ENCODE measurements at places on chromosomes 2 and 18.

- DNase-seq, result no peak
These were observed 56.8 kb downstream of the SRD5A2 start for GRCh38 chr2:31523871-31524492.

- DNase-seq, result no peak
These were observed 41.8 kb downstream of the FAM210A start for GRCh38 chr18:13684546-13684945.

- DNase-seq, result no peak
These were observed 12.0 kb upstream of the DDX1 start for GRCh38 chr2:15579641-15580040.

DNA sequence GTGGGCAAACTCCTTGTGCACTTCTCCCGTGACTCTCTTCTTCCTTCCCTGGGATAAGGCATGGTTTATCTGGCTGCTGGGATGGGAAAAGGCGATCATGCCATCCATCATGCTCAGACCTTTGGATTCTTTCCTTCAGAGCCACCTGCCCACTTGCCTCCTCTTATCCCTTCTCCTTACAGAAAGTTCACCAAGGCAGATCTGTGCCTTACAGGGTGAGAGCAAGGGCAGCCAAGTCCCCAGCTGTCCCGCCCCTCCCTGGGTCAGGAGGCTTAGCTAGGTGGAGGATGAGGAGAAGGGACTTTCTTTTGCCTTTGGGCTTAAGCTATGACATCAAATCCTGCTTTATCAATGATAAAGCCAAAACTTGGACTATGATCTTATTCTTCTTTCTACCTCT, 47.6 kb downstream of the KCNE4 start:
- DNase-seq, result no peak

GRCh38 chr18:24628326-24628725, 167.9 kb downstream of the HRH4 start:
- DNase-seq, result no peak

DNA sequence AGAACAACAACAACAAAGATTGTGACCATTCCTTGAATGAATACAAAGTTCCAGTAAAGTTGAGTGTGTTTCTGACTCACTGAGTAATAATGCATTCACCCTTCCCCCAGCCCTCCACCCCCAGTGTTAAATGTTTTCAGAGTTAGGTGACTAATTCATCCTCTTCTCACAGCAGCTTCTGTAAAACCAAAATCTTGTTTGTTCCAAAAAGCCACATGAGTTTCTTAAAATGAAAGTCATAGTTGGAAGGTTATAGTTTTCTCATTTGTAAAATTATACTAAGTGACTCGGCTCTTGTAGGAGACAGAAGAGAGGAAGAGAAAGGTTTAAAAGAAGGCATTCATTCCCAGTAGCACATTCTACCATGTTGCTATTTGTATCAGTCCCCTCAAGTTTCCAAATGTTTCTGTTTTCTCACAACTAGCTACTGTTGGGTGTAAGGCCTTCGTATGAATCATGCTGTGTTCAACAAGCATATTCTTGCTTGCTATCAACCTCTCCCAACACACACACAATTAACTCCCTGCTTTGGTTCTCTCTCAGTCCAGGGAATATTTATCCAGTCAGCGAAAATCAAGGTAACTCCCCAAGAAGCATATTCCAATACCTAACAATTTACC, 75.3 kb downstream of the MBD2 start:
- no peak for DNase-seq

DNA sequence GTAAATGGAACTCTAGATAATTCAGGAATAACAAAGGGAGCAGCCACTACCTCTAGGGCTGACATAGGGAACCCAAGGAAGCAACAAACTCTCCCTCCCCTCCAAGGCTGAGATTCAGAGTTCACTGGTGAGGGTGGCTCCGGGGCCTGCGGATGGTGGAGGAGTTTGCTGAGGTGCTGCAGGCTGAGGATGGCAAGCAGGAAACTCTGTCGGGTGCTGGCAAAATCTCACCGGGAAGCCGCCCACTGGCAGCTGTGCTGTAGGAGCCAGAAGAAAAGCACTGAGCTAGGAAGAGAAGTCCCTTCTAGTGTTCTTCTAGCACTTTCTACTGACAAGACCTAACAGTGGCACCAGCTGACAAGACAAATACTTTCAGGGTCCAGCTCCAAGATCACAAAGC, 12.5 kb upstream of the HAAO start:
- DNase-seq, result no peak

GRCh38 chr18:69935319-69936190, 12.1 kb downstream of the CD226 start:
- DNase-seq, result no peak

GRCh38 chr2:28365158-28365557, 27.5 kb upstream of the FOSL2 start:
- DNase-seq, result no peak

DNA sequence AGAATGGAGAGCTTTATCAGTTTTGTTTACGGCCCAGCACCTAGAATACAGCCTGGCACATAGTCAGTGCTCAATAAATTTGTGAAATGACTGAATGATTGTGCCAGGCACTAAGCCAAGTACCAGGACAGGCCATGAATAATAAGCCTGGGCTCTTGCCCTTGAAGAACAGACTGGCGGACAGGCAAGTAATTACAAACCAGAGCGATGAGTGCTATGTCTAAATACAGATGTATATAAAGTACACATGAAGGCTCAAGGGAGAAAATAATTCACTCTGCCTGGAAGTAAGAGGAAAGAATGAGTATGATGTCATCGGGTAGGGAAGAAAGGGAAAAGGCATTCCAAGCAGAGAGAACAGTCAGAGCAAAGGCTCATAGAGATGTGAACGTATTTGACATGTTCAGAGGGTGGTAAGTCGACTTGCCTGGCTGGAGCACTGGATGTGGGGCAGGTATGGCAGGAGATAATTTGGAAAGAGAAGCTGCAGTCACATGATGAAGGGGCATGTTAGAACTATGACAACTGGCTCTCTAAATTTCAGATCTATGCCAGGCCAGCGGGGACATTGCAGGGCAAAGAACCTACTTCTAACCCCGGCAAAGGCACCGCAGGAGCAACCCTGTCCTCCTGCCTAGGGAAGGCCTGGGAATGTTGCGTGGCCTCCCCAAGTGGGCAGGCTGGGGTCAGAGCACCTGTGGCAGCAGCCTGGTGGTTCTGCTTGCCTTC, 119.1 kb upstream of the STPG4 start:
- DNase-seq, result no peak

GRCh38 chr2:1440581-1440980, 27.3 kb downstream of the TPO start:
- no peak for DNase-seq

DNA sequence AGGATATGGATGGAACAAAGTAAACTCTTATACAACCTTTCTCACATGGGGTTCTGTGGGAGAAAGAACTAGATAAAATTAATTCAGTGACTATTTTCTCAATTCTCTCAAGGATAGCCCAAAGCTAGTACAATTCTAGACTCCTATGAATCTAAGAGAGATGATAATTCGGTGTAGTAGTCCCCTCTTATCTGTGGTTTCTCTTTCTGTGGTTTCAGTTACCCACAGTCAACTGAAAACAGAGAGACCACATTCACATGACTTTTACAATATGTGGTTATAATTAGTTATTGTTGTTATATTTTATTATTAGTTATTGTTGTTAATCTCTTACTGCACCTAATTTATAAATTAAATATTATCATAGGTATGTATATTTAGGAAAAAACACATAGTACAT, 53.5 kb upstream of the C2orf15 start:
- no peak for DNase-seq

DNA sequence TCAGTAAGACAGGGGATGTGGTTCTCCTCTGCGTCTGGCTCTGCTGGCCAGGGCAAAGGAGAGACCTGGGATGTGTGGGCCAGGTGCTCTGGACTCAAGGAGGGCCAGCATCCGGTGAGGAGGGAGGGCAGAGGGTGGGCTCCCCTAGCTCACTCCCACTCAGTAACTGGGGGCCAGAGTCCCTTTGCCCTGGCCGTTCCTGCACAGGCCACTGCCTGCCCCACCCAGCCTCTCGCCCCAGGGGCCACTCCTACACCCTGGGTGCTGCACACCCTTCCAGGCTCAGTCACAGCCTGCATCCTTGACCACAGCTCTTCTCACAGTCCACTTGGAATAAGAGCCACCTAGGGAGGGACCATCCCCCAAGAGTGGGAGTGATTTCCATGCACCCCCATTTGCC, 41.0 kb downstream of the SNED1 start:
- no peak for DNase-seq

GRCh38 chr18:48563027-48563426, 24.2 kb downstream of the CTIF start:
- DNase-seq, result no peak

- DNase-seq, result no peak
These were observed 74.7 kb downstream of the TNFRSF11A start for GRCh38 chr18:62399781-62400308.

DNA sequence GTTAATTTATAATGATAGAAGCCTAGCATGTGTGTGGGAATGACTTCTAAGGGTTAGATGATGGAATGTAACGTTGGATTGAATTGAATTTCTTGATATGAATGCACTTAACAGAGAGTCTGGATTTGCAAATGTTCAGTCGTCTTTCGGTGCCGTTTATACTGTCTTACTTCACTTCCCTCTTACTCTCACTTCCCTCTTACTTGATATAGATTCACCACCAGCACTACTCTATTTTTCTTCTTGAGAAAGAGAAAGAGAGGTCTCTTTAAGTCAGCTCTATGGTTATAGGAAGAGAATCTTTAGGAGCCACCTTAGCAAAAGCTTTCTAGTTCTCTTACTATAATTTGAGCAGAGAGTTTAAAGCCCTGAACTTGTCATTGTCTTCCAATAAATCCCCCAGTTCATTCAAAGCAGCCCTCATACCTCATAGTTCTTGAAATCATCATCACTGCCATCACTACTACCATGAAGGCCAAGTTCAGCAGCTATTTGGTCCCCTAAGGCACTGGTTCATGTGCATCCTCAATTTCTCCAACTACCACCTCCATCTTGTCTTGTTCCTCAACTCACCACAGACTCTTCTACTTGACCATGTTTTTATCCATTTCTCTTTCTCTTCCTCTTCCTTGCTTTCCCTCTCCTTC, 501.7 kb upstream of the TCF4 start:
- DNase-seq, result no peak

DNA sequence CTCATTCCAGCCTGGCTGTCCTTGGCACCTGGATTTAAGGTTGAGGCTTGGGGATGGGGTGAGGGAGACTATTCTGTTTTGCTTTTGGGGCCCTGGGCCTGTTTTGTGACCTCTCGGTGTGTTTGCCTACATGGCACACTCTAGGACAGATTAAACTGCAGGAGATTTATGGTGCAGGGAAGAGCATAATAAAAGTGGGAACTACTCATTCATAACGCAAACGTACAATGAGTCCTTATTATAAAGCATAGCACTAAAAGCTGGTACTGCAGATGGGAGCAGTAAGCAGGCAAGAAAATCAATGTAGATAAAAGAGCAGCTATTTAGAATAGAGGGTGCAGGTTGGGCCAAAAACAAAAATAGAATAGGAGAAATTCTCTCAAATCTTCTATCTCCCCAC, 238.4 kb downstream of the ACTR3 start:
- DNase-seq, result no peak

DNA sequence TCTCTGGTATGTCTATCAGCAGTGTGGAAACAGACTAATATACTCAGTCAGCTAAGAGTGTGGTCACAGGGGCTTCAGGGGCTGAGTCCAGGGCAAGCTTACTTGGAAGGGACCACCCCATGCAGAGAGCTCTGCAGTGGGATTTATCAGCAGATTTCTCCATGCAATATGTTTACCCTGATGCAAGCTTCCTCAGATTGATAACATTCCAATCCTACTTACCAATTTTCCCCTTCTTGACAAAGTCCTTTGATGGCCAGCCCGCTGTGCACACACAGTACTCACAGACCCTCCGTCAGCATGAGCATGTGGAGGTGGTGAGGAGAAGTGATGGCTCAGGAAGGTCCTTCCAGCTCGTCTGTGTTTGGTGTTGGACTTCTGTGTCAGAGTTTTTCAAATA, 51.8 kb downstream of the SH3RF3 start:
- DNase-seq, result no peak

- DNase-seq, result no peak
These were observed 14.3 kb upstream of the CD28 start for GRCh38 chr2:203692031-203692710.

- no peak for DNase-seq
These were observed 91.1 kb upstream of the EPC2 start for GRCh38 chr2:148553332-148553887.

DNA sequence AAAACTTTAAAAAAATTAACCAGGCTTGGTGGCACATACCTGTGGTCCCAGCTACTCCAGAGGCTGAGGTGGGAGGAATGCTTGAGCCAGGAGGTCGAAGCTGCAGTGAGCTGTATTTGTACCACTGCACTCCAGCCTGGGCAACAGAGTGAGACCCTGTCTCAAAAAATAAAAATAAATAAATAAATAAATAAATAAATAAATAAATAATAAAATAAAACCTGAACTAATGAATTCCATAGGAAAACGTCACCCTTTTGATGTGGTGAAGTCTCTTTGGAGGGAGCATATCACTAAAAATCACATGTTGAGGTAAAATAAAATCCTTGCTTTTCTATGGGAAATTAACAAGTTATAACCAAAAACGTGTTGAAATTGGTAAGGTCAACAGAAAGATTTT, 29.6 kb upstream of the ITGAV start:
- no peak for DNase-seq

DNA sequence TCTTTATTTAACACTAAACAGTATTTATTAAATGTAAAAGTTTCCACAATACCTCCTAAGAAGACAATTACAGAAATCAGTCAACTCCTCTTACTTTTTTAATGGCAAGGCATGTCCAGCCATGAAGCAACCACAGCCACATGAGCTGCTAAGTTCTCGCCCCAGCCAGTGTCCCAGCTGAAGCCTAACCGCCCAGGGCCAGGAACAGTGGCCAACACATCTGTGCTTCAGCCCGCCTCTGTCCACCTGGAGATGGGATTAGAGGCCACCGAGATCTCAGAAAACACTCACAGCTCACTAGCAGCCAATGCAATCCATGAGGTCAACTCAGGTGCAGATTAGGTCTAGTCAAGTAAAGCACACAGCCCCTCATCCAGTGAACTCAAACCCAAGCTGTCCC, 40.2 kb downstream of the PID1 start:
- no peak for DNase-seq

DNA sequence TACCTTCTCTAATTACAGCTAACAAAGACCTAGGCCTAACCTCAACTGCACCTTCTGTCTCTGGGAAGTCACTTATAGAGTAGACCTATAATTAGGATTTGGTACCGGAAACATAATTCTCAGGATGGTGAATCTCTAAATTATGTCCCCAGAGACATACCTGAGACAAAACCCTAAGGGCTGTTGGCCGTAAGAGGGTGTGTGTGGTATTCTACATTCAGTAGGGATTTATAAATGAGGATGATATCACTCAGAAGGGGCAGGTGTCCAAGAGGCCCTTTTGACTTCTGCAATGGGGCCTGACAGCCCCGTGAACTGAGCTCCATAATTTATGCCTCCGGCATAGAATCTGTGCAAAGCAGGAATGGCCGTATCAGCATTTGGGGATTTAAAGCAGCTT, 13.5 kb upstream of the DARS1 start:
- no peak for DNase-seq

DNA sequence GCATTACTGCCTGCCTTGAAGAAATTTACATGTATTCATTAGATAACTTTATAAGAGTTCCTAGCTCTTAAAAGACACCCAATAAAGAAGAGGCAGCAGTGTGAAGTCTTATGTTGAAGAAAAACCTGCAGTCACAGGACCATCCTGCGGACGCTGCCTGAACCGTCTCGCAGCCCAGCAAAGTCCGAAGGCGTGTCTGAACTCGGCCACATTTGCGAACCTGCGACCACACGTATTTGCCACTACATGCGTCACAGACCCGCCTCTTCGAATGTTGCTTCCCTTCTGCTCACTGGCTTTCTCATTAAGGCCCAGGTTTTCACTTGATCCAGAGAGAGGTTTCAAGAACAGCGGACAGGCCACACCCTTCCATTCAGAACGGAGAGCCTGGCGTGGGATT, 41.2 kb downstream of the CNGA3 start:
- no peak for DNase-seq
